ENCODE measurements at places on chromosomes 1 and 21.

- DNase-seq: no peak
Measured at GRCh38 chr1:99814373-99814900, 35.7 kb upstream of the AGL start.

DNA sequence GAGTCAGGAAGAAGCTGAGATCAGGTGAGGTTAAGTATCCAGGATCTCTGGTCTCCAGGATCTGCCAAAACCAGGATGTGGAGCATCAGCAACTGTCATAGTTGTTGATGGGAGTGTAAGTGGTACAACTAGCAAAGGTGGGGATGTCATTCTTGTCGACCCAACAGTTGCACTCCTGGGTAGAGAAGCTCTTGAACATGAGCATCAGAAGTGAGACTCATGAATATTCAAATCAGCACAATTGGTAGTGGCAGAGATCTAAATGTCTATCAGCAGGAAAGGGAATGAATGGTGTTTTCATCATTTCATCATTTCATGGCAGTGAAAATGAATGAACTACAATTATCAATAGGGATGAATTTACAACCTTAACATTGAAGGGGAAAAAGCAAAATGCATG lies 4.2 kb upstream of the LAD1 start:
- DNase-seq: no peak

GRCh38 chr1:7432102-7432899 lies 338.8 kb upstream of the VAMP3 start:
- DNase-seq: no peak

DNA sequence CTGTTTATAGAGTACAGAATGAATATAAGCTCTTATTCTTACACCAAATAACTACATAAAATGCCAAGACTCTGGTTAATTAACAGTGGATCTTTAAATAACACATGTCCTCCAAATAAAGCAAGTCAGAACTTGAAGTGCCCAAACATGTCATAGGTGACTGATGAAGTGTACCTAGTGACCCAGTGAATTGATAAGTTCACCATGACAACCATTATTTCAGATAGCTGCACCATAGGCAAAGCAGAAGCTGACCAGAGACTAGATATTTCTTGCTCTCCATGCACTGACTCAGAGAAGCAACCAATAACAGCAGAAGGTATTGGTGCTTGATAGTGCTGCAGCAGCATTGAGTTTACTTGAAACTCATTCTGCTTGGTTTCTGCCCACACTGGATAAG lies 192.1 kb downstream of the DUSP10 start:
- DNase-seq: no peak

GRCh38 chr21:18424276-18424675 lies 20.7 kb upstream of the TMPRSS15 start:
- no peak for DNase-seq

DNA sequence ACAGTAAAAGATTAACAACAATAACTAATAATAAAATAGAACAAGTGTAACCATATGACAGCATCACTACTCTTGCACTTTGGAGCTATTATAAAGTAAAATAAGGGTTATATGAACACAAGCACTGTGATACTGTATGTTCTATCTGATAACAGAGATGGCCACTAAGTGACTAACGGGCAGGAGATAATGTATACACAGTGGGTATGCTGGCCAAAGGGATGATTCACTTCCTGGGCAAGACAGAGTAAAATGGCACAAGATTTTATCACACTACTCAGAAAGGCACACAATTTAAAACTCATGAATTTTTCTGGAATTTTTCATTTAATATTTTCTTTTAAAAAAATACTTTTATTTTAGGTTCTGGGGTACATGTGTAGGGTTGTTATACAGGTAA lies 12.3 kb downstream of the SLC9C2 start:
- DNase-seq: no peak

Data from central memory CD4-positive, alpha-beta T cell (primary cell).